HT1080 (cell line): ENCODE measurements at places on chromosomes 4 and X. TPM values are rescaled to one million over a fixed set of nuclear protein-coding genes. Genes with fewer than 3 reads are reported as not detected.

MAGEE2 gene
- not detected in 2 replicates for total RNA-seq

MOB1B gene
- 4.4 and 4.5 TPM in 2 replicates for total RNA-seq

MAGEA12 gene
- 142 and 151 TPM in 2 replicates for total RNA-seq

TENM3 gene
- total RNA-seq: 31.0 and 54.1 TPM in 2 replicates

TMEM35A gene
- 0.16 TPM in 1 of 2 replicates, not detected in the other for total RNA-seq

SMPX gene
- not detected in 2 replicates for total RNA-seq

SPACA5 gene
- not detected in 2 replicates for total RNA-seq

CYSLTR1 gene
- total RNA-seq: not detected in 2 replicates

RS1 gene
- not detected in 2 replicates for total RNA-seq

DNA sequence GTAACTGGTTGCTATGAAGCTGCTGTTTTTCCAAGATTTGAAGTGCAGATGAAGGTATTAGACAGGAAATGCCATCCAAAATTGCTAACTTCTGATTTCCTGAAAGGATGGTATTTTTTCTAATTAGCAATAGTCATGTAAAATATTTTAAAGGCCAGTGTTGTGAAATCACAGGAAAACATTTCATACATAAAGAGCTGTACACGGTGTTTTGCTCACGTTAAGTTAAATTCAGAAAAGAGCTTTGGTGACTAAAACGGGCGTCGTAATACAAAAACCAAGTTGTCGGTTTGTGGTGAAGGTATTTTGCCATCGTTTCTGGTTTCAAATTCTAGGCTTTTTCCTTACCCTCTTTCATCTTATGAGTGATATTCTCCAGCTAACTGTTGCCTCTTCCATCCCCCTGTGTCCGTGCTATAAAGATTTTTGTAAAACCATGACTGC is 39.8 kb downstream of the AFF1 start:
- peak; percentile 5 for DNase-seq

GRCh38 chrX:69541956-69542355 is 37.8 kb downstream of the NALF2 start:
- DNase-seq: no peak

DNA sequence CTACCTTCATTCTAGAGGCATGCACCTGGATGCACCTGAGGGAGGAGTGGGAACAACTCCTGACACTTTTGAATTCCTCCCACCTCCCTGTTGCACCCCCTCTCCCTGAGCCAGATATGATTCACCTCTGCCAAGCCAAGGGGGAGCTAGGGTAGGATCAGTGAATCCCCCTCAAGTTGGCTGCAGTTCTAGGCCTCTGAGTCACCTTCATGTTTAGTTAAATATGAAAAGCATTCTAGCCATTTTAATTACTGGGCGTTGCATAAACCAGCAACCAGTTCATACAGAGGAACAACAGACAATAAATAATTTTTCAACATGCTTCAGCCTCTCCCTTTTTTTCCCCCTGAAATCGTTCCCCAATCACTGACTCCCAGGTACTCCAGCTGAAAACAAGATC is 1440.2 kb downstream of the ADGRL3 start:
- DNase-seq: peak; percentile 35

DNA sequence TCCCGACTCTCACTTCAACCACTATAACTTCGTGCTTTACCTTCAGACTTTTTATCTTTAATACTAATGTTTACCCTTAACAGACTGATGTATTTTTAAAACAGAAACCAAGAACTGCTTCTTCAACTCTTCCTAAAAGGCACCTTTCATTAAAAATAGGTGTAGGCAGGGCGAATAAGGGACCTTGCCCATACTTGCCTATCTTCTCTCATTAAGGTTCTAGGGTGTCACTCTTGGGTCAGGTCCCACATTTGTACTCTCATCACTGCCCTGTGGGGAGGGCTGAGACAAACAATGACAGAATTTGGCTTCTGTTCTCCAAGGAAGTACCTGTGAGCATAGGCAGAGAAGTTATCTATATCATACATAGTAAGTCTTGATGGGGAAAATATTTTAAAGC is 69.7 kb downstream of the ANKRD50 start:
- no peak for DNase-seq

- DNase-seq: no peak
Observed at GRCh38 chr4:101201421-101201820, 145.9 kb downstream of the PPP3CA start.

DNA sequence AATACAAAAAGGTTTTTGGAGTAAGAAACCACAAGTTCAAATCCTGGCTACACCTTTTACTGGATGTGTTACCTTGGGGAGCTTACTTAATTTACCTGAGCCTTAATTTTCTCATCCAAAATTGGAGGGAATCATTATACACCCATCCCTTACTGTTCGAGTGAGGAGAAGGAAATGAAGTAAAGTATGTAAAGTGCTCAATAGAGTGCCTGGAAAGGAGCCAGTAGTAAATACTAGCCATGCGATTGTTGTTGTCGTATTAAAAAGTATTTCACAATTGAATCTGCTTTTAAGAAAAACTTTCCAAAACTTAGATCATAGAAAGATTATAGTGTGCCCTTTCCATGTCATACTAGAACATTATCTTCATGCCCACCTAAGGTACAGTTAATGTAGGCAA is 124.5 kb downstream of the ATXN3L start:
- no peak for DNase-seq

DNA sequence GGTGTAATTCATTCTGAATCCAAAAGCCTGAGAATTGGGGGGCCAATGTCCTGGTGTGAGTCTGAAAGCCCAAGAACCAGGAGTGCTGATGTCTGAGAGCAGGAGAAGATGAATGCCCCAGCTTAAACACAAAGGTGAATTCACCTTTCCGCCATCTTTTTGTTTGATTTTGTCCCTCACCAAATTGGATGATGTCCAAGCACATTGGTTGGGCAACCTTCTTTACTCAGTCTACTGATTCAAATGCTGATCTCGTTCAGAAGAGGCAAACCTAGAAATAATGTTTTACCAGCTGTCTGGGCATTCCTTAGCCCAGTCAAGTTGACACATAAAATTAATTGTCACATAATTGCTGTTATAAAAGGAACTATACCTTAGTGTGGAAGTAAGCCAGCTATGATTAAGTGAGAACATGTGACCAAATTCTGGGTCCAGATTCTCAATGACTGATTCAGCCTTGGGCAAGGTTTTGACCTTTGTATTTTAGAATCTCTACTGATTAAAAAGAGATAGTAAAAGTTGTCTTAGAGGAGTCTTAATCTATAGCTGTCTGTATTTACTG is 34.5 kb upstream of the SLC4A4 start:
- no peak for DNase-seq

DNA sequence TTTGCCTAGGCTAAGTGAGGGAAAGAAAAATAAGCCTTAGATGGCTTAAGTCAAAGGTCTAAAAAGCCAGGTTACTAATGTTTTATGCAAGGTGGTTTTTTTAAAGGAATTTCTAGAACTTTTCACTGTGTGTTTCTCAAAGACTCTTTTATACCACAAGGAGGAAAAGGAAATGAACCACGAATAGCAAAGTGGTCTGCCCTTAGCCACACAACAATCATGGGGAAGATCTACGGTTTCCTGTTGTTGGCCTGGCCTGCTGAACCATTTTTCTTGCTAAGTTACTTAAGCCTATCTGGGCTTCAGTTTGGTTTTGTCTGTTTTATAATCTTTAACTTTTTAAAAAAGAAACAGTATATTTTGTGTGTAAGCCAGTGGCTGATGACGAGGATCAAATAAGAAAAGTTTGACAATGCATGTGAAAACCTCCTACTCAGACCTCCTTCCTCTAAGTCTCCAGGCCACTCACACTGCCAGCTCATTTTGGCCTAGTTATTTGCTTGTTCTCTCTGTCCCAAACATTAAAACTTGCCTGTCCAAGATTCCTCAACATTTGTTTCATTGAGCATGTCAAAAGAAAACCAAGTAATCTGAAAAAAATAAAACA is 56.7 kb upstream of the COL25A1 start:
- DNase-seq: peak; percentile 46

DNA sequence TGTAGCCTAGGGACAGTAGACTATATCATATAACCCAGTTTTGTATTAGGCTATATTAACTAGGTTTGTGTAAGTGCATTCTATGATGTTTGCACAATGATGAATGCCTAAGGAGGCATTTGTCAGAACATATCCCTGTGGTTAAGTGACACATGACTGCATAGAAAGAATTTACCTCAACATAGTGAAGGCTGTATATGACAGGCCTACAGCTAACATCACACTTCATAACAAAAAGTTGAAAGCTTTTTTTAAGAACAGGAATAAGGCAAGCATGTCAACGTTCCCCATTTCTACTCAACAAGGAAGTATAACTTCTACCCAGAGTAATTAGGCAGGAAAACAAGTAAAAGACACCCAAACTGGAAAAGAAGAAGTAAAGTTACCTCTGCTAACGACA is 165.9 kb upstream of the NDST4 start:
- peak; percentile 44 for DNase-seq

GRCh38 chr4:109739547-109739946 is 9.7 kb upstream of the PLA2G12A start:
- peak; percentile 33 for DNase-seq

- DNase-seq: no peak
Observed at GRCh38 chr4:27009539-27009938, 148.9 kb downstream of the STIM2 start.

- peak; percentile 30 for DNase-seq
Observed at GRCh38 chrX:153554519-153555167, 37.2 kb downstream of the ATP2B3 start.

DNA sequence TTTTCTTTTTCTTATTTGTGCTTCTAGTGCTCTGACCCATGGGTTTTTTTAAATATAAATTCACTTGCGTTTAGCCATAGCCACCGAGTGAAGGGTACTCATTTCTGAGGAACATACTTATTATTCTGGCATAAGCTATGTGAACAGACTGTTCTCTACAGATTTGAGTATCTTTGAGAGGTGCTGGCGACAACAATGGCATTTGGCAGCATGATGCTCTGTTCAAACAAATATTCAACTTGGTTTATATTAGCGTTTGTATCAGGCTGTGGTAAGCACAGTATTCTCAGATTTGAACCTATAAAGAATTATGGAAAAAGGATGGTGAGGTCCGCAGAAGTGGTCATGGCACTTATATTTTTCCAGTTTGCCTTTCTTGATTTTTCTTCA is 108.7 kb upstream of the LIMCH1 start:
- DNase-seq: no peak

GRCh38 chr4:109977854-109978501 is 65.3 kb downstream of the EGF start:
- no peak for DNase-seq

DNA sequence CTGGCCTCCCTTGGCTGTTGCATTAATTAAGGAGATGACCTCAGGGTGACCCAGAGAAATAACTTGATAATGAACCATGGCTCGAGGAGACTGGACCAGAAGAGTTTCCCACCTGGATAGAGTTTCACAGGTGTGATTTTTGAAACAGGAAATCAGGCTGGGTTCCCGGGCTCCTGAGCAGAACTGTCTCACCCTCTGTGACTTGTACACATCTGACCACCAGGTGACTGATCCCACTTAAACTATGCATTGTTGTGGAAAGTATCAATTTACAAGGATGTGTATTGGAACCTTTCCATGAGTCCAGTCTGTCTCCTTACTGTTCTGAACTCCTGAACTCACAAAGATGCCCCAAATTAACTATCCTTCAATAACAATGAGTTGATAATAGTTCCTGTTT is 220.3 kb downstream of the PTTG2 start:
- DNase-seq: no peak

DNA sequence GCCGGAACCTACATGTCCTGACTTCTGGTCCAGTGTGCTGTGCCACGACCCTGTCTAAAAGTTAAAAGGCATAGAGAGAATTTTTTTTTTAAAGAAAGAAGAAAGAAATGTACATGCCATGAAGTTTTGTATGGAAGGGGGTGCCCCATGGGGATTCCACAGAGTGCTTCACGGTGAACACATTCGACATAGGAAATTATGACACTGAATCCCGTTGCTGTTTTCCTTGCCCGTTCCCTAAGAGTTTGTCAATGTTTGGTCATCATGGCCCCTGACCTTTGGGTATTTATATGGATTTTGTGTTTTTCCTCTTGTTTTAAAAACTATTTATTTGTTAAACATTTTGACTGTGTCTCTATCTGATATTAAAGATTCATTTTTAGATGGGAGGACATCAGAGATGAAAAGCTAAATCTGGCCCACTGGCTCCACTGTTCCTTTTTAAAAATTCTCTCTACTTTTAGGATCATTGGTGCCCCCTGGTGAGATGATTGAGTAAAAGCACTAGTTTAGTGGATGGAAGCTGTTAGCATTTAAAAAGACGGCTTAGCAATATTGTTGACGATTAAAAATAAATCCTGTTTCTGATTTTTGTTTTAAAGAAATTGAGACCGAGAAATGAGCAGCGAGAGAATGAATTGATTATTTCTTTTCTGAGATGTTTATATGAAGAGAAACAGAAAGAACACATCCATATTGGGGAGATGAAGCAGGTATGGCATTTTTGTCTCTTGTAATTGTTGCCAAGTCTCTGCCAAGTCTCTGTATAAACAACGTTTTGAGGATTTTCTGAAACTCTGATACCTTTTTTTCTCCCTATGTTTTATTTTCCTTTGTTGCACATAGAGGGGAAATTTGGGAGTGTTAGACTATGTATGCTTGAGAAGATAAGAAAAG is 75.0 kb downstream of the PTTG2 start:
- DNase-seq: peak; percentile 51

GRCh38 chrX:155767876-155768769 is 113.0 kb upstream of the VAMP7 start:
- no peak for DNase-seq

DNA sequence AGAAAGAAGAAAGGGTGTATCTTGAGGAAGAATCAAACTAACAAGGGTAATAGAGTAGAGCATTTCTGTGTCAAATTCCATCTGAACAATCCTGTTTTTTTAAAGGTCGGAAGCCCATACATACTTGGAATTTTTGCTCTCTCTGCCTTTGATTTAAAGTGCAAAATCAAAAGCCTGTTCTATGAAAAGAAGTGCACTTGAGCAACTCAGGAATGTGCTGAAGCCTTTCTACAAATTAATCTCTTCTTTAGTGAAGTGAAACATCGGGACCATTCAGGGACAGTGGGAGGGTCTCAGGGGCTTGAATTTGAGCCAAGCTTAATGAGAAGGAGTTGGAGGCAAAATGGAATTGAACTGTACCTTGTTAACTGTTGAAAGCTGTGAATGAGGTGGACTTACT is 1008.5 kb upstream of the LCORL start:
- no peak for DNase-seq
